ENCODE measurements at places on chromosomes 6 and 20. TPM values are rescaled to one million over a fixed set of nuclear protein-coding genes. Genes with fewer than 3 reads are reported as not detected.

PGC gene
- total RNA-seq: not detected

DNA sequence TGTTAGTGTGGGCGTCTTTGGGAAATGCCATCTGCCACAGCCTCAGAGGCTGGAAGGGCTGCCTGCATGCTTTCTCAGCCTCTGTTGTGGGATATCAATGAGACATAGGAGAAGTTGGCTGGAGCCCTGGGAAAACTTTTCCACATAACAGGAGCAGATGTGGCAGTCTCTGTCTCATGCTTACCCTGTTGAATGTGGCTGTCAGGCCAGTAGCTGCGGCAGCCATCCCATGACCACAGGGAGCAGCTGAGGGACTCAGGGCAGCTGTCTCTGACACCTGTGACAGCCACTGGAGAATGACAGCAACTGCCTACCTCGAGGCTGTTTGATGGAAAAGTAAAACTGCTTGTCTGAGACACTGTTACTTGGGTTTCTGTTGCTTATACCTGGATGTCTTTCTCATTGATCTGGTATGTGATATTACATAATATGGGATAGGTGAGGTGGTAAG lies 64.4 kb downstream of the TULP4 start:
- no peak for DNase-seq

- DNase-seq: no peak
Observed at GRCh38 chr6:165630544-165630953, 32.5 kb downstream of the PDE10A start.

DNA sequence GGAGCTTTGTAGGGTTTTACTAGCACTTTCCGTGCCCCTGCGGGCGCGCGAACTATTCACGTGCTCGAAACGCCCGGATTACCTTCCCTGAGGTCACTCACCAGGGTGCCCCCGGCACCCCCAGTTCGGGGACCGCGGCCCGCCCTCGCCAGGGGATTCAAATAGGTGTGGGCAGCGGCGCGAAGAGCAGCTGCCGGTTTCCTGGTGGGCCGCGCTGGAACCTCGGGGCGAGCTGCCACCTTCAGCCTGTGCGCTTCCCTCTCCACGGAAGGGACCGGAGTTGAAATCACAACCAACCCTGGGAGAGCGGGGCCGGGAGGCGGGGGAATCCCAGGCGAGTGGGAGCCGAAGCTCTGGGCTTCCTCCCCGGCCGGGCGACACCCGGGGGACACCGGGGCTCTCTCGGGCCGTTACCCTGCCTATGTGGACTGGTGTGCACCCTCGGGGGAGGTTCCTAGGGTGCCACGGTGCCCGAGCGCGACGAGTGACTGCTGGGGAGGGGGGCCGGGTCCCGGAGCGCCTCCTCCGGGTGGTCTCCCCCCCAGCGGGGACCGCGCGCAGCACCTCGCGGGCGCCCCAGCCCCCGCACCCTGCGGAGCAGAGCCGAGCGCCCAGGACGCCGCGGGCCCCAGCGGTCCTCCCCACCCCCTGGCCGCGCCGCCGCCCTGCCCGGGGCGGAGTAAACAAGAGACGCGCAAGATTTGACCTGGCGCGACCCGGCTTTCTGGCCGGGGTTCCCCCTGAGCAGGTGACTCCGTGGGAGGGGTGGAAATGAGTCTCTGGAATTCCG lies 2.1 kb upstream of the HIVEP2 start:
- peak; percentile 87 for DNase-seq

DNA sequence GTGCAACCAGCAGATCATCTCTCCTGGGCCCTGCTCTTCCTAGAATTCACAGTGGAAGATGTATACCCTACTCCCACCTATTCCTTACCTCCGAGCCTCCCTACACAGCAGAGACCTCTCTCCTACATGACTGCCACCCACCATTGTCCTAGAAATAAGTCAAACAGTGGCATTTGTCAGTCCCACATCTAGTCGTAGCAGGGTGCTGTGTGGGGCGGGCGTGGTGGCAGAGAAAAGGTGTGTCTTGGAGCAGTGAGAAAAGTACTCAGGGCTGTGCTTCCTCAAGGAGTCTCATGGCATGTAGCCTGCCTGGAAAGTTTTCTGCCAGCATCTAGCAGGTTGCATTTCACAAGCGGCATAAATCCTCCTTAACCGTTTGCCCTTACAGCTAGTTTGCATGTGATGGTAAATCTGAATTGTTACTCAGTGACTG lies 59.4 kb upstream of the PTGIS start:
- DNase-seq: no peak

DNA sequence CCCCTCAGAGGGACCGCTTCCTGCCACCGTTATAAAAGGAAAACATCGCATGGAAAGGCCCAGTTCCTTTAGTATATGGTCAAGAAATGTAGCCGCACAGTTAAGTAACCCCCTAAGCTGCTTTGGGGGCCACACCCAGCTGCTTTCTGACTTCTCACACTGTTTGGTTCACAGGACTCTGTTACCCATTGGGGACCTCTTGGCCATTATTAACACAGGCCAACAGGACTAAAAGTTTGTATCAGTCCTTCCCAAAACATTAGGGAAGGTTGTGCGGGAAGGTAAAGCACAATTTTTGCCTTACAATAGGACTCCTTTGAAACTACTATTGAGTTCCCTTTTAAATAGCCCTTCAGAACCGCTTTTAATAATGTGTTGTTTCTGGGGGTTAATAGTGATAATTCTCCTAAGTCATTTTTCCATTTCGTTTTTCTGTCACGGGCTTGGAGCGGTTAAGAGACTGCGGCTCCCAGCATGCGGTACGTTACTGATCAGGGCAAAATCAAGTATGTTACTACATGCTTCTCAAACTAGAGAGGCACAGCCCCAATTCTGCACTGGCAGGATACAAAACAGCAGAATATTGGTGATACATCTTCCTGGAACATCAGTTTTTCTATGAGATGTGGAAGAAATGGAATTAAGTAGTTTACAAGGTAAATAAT lies 668 bp upstream of the RPP40 start:
- no peak for DNase-seq

- no peak for DNase-seq
Observed at GRCh38 chr6:5930143-5930770, 76.5 kb downstream of the NRN1 start.

IMPG1 gene
- total RNA-seq: not detected

SYCP2 gene
- 2.2 TPM for total RNA-seq

DNA sequence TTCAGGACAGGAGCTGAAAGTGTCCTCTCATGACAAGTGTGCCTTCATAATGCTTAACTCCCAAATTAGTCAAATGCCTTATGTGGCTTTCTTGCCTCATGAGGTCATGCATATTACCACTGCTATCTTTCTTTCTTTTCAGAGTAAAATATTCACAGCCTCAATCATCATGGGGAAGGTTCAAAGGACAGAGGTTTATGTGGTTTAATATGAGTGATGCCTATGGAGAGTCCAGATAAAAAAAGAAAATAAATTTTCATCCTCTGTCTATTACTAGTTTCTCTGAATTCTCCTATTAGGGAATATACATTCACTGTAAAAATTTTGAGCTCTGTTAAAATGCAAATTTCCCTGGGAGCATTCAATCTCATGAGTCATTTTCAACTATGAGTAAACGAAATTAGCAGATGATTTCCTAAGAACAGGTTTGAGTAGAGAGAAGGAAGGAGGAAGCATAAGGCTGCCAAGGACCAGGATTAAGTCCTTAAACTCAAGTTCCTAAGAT lies 396.9 kb upstream of the ADGRB3 start:
- DNase-seq: no peak

- no peak for DNase-seq
Observed at GRCh38 chr6:143555071-143555492, 43.6 kb upstream of the FUCA2 start.

DNA sequence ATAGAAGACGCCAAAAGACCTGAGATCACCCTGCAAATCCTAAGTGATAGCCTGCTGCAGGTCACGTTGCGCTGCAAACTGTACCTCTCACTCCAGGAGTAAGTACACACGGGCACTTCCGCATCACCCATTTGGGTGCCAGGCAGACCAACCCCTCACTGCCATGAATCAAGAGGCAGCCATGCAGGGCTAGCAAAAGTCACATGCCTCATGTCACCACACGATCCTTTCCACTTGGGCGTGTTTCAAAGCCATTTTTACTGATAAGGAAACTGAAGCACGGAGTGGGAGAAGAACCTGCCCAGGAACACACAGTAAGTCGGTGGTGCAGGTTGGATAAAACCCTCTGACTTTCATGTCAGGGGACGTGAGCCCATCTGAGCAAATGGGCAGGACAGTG lies 37.0 kb downstream of the BPIFB1 start:
- no peak for DNase-seq

WFDC12 gene
- not detected for total RNA-seq

ELOVL2 gene
- total RNA-seq: 1.2 TPM

ENPP5 gene
- total RNA-seq: 6.9 TPM

- no peak for DNase-seq
Observed at GRCh38 chr20:58684291-58684690, 8.3 kb upstream of the NPEPL1 start.

Data from left cardiac atrium (tissue), 4 donors.